Activated CD4-positive, alpha-beta T cell treated with anti-CD3 and anti-CD28 coated beads for 24 hours (primary cell): ENCODE measurements at places on chromosomes 6 and 20.

- no peak for DNase-seq
Observed at GRCh38 chr20:49583669-49584417, 15.9 kb upstream of the PTGIS start.

DNA sequence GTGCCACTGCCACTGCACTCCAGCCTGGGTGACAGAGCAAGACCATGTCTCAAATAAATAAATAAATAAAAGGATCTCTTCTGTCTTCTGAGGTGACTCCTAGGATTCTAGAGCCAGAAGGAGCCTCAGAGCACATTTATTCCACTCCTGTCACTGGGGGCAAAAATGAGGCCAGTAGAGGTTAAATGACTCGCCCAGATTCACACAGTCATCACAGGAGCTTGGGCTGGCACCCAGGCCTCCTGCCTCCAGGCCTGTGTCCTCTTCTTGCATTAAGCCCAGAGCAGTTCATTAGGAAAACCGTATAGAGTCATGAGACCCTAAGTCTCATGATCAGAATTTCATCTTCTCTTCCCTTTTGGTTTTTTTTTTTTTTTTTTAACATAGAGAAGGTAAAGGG, 243.3 kb downstream of the NRN1 start:
- no peak for DNase-seq

GRCh38 chr6:79862711-79863110, 84.6 kb downstream of the ELOVL4 start:
- no peak for DNase-seq

DNA sequence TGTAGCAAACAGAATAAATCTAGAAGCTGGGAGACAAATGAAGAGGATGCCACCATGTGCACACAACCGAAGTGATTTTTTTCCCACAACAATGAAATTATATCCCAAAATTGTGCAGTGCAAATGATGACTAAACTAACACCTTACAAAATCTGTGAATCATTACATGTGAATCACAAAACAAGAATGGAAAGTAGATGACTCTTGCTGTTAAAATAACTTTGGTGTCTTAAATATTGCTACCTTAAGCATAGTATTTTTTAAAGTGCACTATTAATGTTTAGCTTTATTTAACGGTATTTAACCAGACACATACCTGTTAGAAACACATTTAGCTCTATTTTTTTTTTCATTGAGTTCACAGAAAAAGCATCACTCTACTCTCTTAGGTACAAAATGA, 190.8 kb downstream of the TBC1D32 start:
- no peak for DNase-seq

DNA sequence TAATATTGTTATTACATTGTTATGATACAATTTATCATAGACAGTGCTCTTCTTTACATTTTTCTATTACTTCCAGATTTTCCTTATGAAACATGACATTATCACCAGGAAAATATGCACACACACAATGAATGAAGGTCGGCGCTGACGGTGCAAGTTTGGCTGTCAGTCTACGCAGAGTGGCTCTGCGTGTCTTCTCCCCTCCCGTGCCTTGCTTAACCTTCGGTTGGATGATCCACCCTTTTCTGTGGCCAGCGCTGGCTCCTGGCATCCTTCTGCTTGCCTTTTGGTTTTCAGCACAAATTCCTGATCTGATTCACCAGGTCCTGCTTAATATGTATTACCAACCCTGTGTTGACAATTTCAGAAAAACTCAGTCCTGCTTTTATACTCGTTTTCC, 157.4 kb downstream of the TSHZ2 start:
- DNase-seq: no peak

DNA sequence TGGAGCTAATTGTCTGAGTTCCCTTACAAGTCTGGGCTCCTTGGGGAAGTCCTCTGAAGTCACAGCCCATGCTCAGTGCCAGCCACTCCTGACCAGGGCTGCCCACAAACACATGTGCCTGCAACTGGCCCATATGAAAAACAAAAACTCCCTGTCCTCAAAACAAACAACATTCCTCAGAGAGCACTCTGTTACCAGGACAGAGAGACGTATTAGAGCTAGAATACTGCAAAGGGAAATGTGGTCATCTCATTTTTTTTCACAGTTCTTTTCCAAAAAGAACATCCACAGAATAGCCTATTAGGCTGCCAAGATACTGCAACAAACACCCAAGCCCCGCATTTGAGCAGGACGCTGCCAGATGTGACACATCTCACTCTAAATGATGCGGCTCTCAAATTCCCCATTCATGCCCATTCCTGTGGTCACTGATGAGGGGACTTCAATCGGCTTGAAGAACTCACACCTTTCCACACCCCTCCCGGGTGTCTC, 71.1 kb downstream of the SLC22A23 start:
- no peak for DNase-seq

- no peak for DNase-seq
Observed at GRCh38 chr20:4267242-4267641, 251.9 kb upstream of the RNF24 start.

DNA sequence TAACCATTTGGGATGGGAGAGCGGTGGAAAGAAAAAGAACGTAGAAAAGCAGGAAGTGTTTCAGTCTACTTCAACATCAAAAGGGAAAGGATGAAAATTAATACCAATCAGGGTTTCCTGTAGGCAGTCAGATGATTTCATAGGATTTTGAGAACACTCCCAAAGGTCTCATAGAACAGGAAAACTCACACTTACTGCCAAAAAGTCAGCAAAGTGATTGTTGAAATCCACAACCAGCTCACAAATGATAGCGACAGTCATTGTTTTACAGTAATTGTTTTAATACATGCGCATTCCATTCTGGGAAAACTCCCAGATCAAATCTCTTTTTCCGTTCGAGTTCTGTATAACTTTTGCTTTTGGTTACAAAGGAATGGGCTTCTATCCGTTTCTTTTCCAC, 5.3 kb upstream of the CNKSR3 start:
- no peak for DNase-seq

DNA sequence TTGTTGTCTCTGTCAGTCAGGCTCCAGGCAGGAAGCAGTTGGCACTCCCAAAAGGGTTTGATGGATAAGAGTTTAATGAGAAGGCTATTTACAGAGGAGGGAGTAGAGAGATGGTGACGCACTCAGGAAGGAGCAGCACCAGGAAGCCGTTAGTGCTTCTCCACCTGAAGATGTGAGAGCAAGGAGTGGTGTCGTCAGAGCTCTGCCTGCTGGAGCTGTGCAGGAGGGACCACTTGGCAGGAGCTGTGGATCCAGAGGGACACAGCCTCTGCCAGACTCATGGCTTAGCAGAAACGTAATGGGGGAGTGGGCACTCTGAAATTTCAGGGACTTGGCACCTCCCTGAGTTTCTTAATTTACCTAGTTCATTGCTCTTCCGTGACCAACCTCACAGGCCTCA, 16.8 kb downstream of the DAAM2 start:
- no peak for DNase-seq

GRCh38 chr6:31476515-31477139, 21.3 kb upstream of the MICB start:
- no peak for DNase-seq

DNA sequence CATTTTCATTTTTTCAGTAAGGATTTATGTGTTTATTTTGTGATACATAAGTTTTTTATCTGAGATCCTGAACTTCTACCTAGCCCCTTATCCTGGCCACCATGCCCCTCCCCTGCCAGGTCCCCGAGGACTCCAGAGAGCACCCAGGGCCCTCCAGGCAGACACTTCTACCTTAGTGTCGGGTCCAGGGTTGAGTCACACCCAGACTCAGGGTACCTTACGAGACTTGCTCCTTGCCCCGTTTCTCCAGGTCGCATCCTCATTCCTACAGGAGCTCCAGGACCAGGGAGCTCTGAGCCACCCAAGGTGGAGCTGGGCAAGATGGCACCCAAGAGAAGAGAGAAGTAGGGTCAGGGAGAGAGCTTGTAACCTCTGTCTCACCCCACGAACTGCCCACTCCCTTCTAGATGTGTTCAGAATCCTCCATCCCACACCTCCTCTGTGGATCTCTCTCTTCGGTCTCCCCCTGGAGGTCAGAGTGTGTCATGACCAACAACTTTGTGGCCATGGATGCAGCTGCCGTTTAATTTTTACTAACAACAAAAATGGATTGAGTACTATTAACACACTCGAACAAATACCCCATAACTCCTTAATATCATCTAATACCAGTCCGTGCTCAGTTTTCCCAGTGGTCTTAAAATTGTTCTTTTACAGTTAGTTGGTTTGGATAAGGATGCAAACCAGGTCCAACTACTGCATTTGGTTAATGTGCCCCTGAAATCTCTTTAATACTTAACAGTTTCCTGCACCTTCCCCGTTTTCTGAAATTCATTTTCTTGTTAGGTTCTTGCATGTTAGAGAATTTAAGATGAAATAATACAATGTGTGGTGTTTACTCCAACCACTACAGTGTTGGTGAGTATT, 130.6 kb upstream of the INSM1 start:
- DNase-seq: peak; percentile 2

GRCh38 chr20:59616306-59616705, 12.0 kb downstream of the PHACTR3 start:
- no peak for DNase-seq

GRCh38 chr20:2699775-2700413, 7.3 kb downstream of the EBF4 start:
- DNase-seq: no peak

GRCh38 chr6:48057601-48058000, 53.4 kb downstream of the PTCHD4 start:
- no peak for DNase-seq

DNA sequence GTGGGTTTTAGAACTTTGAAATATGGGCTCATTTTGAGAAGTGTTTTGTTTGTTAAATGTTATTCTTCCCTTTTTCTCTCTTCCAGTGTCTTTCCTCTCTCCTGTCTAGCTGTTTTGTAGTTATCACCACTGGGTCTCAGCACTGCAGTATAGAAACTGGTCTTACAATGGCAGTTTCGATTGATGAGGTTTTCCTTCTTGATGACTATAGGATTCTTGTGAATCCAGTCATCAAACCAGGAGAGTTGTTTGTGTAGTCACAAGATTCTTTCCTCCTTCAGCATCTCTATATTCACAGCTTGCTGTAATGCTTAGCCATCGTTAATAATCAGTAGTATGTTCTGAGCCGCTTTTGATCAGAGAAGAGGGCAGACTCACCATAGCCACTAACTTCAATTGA, 172.3 kb downstream of the OGFRL1 start:
- no peak for DNase-seq

GRCh38 chr6:159062564-159062945, 17.8 kb upstream of the TAGAP start:
- DNase-seq: no peak

GRCh38 chr6:113082745-113083144, 735.6 kb downstream of the RFPL4B start:
- no peak for DNase-seq

DNA sequence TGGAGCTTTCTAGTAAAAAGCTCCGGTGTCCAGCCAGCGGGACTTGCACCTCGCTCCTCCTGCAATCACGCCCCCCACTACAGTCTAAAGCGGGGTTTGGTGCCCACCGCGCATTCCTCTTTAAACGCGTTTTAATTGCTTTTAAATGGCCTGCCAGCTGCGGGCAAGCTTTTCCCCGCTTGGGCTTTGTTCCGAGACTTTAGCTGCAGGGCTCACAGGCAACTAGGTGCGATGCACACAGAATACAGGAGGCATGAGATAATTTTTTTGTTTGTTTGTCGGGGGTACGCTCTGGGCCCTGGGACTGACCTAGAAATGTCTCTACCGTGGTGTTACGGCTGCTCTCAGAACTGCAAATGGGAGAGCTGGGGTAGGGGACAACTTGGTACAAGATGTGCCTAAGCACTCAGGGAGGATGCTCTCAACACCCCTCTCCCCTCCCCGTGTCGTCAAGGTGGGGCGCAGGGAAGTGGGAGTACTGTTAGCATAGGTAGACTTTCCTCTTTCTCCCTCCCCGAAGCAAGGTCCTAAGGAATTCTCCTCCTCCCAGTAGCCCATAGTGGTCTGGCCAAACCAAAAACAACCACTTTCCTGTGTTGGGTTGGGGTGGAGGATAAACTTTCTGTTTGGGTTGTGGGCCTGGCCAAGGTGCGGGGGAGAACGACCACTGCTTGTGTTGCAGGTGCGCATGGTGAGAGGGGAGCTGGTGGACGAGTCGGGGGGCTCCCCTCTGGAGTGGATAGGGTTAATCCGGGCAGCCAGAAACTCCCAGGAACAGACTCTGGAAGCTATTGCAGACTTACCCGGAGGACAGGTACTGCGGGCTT, 1.6 kb downstream of the PRDM13 start:
- no peak for DNase-seq

DNA sequence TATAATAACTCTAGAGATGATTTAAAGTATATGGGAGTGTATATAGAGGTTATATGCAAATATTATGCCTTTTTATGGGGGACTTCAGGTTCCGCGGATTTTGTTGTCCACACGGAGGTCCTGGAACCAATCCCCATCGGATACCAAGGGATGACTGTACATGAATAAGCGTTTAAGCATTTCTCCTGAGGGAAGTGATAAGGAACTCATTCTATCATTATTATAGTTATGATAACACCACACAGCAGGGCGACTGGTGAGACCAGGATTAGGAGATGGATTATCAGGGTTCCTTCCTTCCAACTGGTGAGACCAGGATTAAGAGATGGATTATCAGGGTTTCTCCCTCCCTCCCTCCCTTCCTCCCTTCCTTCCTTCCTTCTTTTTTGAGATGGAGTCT, 6.6 kb downstream of the ECI2 start:
- no peak for DNase-seq

DNA sequence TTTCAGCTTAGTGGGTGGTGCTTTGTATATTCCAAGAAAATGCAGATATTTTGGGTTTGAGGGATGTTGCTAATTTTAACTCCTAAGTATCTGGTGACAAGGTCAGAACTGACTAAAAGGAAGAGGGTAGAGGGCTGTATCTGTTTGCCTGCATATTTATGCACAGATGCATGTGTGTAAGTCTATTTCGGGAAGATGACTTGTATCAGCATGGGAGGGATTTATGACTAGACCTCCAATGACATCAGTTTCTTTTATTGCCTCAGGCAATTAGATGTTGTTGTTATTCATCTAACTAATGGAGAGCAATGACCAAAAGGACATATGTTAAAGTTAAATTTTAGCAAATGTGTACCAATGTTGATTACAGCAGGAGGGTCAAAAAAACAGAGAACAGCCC, 734.3 kb downstream of the QKI start:
- DNase-seq: no peak

DNA sequence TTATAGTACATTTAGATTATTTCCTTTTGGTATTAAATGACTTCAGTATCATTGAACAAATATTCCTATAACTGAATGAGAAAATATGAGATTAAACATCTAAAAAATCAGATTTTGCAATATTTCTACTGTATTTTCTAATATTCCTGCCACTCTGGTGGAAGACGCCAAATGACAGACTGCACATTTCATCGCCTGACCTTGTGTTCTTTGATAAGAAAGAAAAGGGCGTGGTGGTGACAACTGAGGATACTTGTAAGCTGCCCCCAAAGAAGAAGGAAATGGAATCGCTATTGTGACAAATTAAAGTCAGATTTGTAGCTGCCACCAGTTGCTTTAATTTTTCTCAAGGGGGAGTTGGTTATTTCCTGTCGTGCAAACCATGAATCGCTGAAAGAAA, 131.3 kb downstream of the MTFR2 start:
- DNase-seq: no peak

GRCh38 chr6:12258191-12258590, 32.0 kb upstream of the EDN1 start:
- DNase-seq: no peak
